GM19239 (cell line): ENCODE measurements at places on chromosomes 12 and 14.

- DNase-seq = no peak
Observed at GRCh38 chr14:55593698-55594097, 13.7 kb downstream of the KTN1 start.

DNA sequence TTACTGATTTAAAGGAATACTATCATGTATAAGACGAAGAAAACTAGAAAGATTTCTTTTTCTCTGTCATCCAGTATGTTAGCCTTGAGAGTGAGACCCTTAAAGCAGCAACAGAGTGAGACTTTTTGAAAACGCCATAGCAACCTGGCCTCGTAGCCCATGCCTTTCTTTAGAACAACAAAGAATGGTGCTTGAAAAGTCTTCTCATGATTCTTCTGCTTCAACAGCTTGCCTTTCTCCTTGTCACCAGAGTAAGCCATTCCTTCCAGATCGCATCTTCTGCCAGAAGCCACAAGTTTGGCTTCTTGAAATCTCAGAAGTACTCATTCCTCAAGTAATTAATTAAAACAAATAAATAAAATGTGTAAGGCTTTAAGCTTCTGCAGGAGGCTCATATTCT, 109.3 kb downstream of the PDE3A start:
- no peak for DNase-seq

DNA sequence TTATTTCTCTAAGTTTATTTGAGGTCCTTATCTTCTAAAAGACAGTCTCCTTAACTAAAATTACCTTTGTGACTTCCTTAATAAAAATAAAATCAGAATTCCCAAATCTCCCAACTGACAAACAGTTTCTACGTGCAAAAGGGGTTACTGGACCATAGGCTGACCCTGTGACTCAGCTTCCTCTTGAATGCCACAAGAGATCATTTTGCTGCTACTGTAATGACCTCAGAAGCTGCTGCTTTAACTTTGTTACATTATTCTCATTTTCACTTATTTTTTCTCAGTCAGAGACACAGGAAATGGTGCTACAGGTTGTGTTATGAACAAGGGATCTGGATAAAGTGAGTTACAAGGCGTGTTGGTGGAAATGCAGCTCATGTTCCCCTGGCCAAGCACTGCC, 132.2 kb upstream of the TMTC2 start:
- DNase-seq = peak; percentile 9

DNA sequence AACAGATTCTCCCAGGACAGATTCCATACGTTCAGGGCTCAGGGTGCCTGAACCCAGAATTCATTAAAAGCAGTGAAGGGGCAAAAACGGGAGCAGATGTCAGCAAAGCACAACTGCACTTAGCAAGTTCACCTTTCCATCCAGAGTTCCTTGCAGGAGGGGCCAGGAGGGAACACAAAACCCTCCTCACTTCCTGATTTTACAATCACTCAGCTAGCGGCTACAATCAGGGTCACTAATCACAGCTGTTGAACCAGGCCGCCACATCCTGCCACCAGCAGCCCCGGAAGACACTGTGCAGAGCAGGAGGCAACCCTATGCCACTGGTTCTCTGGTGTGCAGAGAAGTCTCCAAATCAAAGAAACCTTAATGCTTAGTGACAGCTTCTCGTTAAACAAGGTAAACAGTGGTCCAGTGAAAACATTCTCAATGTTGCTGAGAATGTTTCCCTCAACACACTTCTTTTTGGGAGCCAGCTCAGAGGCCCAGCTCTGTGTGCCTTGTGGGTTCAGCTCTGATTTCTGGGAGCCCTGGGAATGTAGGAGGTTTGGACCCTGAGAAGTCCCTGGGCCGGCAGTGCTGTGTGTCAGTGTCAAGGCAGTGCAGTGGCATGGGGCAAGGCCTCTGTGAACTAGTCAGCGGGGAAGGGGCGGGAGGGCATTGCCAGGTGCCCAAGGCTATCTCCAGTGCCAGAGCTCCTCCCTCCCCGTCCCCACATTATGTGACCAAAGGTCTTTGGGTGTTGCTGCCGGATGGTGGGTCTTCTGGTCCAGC, 54.5 kb downstream of the VCPKMT start:
- DNase-seq = peak; percentile 56

- no peak for DNase-seq
Observed at GRCh38 chr12:52946797-52947547, 1.9 kb upstream of the KRT18 start.

- no peak for DNase-seq
Observed at GRCh38 chr12:116262741-116263140, 14.8 kb downstream of the MED13L start.
